Fibroblast of skin of abdomen (primary cell): ENCODE measurements at places on chromosomes 4 and X.

GRCh38 chr4:81756973-81757372 is 285.3 kb upstream of the RASGEF1B start:
- no peak for DNase-seq

- no peak for DNase-seq
Measured at GRCh38 chr4:153018684-153019083, 82.6 kb downstream of the FHDC1 start.

GRCh38 chr4:87274327-87274726 is 48.4 kb downstream of the HSD17B13 start:
- DNase-seq = no peak

- DNase-seq = no peak
Measured at GRCh38 chr4:14151101-14151500, 523.6 kb upstream of the BOD1L1 start.

DNA sequence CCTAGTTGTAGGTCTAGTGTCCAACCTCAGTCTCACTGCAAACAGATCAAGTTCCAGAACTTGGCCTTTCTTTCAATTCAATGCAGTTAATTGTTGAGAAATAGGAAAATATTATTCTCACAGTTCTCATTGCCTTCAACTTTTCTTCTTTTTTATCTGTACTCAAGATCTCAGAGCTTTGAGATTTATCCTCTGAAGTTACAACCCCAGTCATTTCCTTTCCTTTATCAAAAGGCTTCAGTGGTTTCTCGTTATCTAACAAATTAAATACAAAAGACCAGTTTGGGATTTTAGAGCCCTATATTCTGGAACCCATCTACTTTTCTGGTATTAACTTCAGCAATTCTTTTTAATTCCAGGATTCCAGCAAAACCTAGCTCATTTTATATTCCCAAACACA is 130.2 kb downstream of the TMA16 start:
- no peak for DNase-seq

DNA sequence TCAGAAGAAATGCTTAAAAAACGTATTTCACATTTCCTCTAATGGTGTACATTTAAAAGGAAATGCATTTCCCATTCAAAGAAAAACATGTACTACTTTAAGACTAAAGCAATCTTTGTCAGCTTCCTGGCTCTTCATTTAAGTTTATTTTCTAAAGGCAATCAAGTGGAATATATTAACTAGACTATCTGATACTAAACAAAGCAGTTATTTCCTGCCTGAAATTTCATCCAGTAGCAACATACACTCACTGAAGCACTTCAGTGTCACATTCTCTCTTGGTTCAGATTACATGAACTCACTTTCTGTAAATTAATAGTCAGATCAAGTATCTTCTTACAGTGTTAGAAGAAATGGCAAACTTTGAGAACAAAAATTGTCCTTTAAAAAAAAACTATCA is 42.5 kb downstream of the LRBA start:
- no peak for DNase-seq

DNA sequence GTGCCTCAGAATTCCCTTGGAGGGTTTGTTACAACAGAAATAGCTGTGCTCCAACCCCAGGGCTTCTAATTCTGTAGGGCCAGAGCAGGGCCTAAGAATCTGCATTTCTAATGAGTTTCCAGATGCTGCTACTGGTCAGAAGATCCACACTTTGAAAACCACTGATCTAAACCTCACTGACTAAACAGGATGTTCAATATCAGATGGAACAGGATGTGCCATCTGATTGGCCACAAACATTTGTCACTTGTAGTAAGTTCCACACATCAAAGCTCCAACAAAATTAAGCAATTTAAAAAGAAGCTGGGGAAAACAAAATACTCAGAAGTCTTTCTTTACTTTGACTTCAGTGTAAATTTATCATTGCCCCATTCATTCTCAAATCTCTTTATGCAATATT is 14.3 kb downstream of the CASK start:
- DNase-seq = no peak

GRCh38 chr4:84385203-84385602 is 113.9 kb downstream of the NKX6-1 start:
- no peak for DNase-seq

DNA sequence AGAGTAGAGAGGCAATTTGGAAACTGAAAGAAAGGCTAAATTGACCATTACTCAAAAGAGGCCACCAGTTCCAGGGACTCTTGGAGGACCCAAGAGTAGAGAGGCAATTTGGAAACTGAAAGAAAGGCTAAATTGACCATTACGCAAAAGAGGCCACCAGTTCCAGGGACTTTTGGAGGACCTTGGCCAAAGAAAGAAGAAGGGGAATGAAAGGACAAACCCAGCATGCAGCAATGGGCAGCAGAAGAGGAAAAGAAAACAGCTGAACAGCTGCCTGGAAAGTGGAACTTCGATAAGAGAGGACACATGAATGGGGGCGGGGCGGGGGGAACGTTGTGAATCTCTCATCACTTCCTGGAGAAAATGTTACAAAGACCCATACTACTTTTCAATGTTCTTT is 80.8 kb downstream of the PALLD start:
- DNase-seq = no peak

GRCh38 chr4:77734928-77735327 is 84.2 kb downstream of the CNOT6L start:
- peak; percentile 66 for DNase-seq

- DNase-seq = no peak
Measured at GRCh38 chr4:94571298-94571697, 119.6 kb downstream of the PDLIM5 start.

DNA sequence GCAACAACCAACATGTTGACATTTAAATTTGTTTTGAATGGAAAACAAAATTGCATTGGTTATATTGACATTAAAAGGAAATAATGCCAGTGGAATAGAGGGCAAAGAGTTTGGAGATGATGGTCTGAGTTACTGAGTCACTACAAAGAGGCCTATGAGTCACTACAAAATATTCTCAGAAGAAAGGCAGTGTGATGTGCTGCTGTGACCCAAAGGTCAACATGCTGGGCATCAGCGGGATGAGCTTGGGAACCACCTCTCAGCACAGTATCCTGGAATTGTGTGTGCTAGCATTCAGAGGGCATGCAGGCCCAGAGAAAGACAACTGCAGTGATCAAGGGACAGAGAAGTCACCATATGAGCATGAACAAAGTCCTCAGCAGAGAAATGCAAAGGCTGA is 2.8 kb downstream of the CMC4 start:
- DNase-seq = peak; percentile 22

- no peak for DNase-seq
Measured at GRCh38 chrX:151510203-151510602, 53.3 kb upstream of the PASD1 start.

DNA sequence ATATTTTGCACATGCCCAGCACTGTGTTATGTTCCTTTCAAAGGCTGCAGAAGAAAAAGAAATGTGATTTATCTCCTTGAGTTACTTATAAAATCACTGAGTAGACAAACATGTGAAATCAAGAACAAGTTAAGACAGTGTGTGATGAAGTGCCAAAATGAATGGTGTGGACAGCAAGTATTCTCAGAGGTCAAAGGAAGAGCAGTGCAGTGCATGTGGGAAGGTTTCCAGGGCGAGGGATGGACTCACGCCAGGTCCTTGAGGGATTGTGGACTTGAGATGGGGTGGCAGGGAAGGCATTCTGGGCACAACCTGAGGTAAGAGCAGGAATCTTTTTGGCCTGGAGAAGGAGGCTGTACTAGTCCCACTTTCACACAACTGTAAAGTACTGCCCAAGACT is 115.5 kb downstream of the FNIP2 start:
- DNase-seq = peak; percentile 49

GRCh38 chrX:13088156-13088487 is 43.7 kb upstream of the FAM9C start:
- no peak for DNase-seq

- DNase-seq = peak; percentile 51
Measured at GRCh38 chrX:3541336-3541735, 172.1 kb downstream of the PRKX start.

GRCh38 chrX:41300758-41301437 is 33.1 kb upstream of the DDX3X start:
- DNase-seq = peak; percentile 9

DNA sequence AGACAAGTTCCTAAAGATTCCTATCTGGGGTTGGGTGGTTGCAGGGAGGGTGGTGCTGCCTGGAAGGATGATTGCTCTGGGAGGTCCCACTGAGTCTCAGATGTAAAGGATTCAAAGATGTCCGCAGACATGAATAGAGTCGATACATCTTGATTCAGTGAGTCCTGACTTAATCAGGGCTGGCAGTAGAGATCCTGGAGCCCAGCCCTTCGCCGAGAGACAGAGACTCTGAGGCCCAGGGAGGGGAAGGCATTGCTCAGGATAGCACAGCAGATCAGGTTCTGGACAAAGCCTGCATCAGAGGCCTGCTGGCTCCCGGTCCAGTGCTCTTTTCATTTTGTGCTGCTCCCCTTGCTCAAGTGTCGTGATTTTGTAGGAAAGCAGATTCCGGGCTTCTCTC is 21.7 kb downstream of the PJA1 start:
- no peak for DNase-seq
